ENCODE measurements at places on chromosomes 3 and 15.

- no peak for DNase-seq
These were observed 136.2 kb downstream of the TNIK start for GRCh38 chr3:171323938-171324536.

GRCh38 chr3:41749988-41750387, 211.9 kb downstream of the ULK4 start:
- no peak for DNase-seq

DNA sequence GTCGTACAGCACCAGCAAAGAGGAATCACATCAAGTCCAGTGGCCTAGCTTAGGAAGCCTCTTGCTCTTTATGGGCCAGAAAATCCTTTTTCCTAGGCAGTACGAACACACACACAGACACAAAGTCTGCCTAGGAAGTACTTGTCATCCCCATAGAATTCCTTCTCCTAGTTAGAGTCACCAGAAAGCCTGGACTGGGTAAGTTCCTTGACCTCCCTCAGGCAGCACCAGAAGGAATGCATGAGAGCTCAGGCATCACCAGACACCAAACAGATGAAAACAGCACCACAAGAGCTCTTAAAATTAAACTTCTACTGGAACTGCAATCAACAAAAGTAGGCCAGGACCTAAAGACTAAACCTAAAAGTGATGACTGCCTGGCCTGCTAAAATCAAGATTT, 192.9 kb upstream of the CCDC54 start:
- no peak for DNase-seq

DNA sequence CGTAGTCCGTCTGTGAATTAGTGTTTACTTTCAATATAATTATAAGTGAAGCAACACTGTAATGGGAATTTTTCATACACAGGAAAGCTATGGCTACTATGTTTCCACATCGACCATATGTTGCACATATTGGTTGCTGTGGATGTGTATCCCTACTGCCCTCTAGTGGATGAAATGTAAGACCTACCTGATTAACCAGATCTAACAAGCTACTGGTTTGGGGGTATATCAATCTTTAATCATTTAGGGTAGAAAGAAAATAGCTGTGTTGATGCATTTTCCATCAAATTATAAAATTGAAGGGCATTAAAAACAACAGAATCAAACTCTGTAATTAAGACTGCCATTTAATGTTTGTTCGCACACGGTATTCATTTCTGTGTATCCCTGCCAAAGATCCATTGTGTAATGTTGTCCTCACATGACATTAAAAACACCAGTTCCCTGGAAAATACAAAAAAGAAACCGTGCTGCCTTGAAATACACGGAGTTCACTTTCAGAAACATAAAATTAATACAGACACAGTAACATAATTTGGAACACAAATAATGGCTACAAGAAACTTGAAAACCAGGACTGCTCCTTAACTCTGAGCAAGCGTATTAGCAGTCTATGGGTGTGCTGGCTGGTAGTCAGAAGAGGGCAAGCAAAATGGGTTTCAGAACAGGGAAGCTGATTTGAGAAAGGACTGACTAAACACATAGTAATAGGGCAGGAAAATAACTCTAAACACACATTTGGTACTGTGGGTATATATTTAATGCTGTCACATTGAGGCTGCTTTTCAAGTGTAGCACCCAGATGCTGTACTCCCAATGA, 125.1 kb downstream of the TIGIT start:
- peak; percentile 51 for DNase-seq

DNA sequence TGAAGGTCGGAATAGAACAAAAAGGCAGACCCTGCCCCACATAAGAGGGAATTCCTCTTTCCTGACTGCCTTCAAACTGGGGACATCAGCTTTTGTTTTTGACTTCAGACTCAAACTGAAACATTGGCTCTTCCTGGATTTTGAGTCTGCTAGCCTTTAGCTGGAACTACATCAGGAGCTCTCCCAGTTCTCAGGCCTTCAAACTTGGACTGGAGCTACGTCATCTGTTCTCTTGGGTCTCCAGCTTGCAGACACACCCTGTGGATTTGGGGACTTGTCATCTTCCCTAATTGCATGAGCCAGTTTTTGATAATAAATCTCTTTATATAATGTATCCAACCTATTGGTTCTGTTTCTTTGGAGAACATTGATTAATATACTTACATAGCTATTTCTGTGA, 798.1 kb downstream of the TBL1XR1 start:
- no peak for DNase-seq

- DNase-seq: no peak
These were observed 67.5 kb upstream of the RPL32 start for GRCh38 chr3:12908859-12909258.

GRCh38 chr3:41167722-41168497, 31.4 kb upstream of the CTNNB1 start:
- no peak for DNase-seq

DNA sequence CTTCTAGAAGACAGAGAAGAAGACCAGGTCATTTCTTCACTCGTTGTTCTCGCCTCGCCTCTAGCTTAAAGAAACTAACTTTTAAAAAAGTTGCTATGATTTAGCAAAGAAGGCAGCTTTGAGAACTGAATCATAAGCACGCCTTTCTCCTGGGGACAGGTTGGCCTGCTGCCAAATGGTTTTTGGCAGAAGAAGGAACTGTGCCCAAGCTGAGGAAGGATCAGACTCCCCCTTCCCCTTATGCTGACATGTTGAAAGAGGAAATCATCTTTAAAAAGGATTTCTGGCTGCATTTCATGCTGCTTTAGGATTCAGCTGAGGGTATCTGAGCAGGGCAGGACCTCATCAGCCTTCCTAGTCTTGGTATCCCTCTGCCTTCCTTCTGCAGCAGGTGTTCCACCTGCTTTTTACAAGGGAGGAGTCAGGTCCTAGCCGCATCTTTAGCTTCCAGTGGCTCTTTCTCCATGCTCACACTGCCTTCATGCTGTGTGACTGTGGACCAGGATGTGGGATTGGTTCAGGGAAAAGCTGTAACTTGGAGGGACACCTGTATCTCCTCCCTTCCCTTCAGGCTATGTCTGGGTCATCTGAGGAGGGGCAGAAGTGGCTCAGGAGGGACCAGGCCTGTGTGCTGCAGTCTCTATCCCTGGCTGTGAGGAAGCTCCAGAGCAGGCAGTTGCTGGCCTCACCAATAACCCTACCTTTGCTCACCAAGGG, 34.1 kb upstream of the HACD2 start:
- DNase-seq: no peak

GRCh38 chr15:69319384-69320375, 21.0 kb downstream of the PAQR5 start:
- DNase-seq: no peak

DNA sequence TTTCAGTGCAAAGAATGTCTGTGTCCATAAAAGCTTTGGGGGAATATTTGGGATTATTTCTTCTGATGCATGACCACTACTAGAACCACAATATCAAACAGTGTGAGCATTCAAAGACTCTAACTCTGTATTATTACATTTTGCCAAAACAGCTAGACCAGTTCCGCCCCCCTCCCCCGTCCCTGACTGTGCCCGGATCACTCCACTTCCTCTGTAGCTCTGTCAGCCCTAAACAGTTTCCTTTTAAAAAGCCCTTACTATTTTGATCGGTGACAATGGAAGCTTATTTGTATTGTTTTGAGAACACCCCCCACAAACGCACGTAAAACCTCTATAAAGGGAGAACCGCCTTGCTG, 36.6 kb upstream of the EPHB3 start:
- peak; percentile 28 for DNase-seq

DNA sequence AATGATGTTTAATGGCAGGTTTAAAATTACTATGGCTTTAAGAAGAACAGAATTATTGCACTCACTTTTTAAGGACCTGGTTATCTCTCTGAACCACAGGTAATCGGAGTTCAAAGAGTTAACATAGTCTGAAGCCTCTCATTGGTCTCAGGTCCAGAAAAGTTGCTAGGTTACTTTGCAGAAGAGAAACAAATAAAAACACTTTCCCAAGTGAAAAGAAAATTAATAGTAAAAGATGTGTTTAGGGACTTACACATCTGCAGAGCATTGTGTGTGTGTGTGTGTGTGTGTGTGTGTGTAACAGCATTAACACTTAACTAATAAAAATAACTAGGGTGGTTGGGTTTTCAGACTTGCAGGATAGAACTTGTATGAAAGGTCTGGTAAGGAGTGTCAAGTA, 1.0 kb downstream of the MASP1 start:
- DNase-seq: no peak

- no peak for DNase-seq
These were observed 10.4 kb downstream of the FAH start for GRCh38 chr15:80163217-80163616.
